ENCODE measurements at places on chromosomes 11 and 22.

DNA sequence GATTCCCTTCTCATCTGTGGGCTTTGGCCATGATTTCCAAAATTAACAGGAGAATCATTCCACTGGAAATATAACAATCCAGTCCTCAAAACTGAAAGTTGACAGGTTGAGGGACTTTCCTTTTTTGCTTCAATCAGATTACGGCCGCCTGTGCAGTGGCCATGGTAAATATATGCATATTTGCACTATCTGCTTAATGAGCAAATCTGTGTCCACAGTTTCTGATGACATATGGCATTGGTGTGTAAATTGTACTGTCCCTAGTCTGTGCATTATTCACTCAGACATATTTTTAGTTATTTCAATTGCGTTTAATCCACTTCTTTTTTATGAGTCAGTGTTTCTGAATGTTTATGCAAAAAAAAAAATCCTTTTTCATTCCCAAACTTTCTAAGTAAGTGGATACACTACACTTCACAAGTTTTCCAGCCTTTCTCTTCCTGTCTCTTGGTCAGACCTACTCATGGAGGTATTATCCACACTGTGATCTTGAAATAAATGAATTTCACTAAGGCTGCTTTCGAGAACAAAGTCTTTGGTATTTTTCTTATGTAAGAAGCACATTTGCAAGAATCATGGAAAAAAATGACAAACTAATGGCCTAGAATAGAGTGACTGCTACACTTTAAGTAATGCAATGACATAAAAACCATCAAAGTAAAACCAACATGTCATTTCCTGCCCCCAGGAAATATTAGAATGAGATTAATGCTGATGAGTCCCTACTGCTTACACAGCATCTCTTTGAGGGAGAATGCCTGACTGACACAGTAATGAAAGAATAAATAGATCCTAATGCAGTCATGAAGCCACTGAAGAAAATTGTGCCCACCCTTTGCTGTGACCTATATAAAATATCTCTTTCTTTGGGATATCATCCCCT lies 76.4 kb upstream of the MTNR1B start:
- DNase-seq: no peak

- no peak for DNase-seq
Observed at GRCh38 chr11:46972821-46973220, 36.3 kb downstream of the CSTPP1 start.

- DNase-seq: no peak
Observed at GRCh38 chr11:31487848-31488247, 21.6 kb downstream of the IMMP1L start.

GRCh38 chr22:49749885-49750510 lies 77.7 kb downstream of the BRD1 start:
- DNase-seq: no peak

DNA sequence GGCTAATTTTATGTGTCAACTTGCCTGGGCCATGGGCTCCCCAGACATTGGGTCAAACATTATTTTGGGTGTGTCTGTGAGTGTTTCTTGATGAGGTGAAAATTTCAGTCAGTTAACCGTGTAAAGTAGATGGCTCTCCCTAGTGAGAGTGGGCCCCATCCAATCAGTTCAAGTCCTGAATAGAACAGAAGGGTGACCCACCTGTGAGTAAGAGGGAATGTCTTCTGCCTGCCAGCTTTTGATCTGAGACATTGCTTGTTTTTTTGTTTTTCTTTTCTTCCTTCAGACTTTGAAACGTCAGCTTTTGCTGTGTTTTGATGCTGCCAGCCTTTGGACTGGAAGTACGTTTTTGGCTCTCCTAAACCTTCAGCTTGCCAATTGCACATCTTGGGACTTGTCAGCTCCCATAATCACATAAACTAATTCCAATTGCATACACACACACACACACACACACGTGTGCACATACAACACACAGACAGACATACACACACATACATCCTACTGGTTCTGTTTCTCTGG lies 300.1 kb downstream of the CNTN5 start:
- DNase-seq: no peak

DNA sequence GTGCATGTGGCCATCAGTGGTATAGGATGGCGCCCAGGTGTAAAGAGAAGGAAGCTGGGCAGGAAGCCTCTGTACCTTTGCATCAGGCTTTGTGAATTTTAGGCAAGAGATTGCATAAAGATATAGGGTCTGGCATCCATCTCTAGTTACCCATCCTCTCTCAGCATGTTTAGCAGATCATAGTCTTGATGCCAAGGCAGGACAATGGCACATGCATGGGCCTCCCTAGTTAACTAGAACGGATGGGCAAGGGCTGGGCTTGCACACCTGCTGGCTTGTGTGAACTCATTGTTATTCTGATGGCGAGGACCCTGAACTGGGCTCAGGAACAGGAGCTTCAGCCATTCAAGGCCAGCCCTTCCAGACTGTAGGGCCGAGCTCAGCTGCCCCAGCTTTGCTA lies 229.2 kb upstream of the NCAM1 start:
- no peak for DNase-seq

- no peak for DNase-seq
Observed at GRCh38 chr11:28400331-28401100, 292.3 kb downstream of the METTL15 start.

DNA sequence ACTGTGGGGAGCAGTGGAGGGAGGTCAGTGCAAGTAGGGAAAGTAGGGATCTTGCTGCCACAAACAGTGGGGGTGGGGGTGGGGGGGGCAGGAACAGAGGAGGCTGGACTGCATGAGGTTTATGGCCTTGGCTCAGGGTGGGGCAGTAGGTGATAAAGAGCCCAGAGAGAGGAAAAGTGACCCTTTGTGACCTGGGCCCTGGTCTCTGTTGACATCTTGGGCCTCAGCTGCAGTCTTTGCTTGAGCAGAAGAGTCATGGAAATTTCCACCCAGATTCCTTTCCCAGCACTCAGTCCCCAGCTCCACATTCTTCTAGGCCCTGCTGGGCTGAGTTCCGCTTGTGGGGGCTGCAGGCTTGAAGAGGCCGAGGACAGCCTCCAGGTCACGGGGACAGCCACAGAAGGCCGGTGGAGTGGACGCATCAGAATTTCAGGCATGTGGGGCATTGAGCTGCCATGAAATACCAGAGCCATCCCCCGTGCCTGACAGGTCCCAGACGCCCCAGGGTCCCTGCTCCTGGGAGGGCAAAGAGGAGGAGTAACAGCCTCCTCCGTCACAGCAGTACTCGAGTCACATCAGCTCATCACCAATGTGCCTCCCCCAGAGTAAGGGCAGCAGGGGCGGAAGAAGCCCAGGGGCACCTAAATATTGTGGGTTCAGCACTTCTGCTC lies 9.7 kb upstream of the MALAT1 start:
- no peak for DNase-seq

GRCh38 chr11:16982256-16982671 lies 31.9 kb downstream of the PLEKHA7 start:
- no peak for DNase-seq

- DNase-seq: no peak
Observed at GRCh38 chr22:26975865-26976264, 318.5 kb downstream of the MIAT start.

- DNase-seq: no peak
Observed at GRCh38 chr11:117371453-117371852, 43.8 kb downstream of the CEP164 start.

- DNase-seq: no peak
Observed at GRCh38 chr11:112050721-112051120, 23.1 kb downstream of the PIH1D2 start.

DNA sequence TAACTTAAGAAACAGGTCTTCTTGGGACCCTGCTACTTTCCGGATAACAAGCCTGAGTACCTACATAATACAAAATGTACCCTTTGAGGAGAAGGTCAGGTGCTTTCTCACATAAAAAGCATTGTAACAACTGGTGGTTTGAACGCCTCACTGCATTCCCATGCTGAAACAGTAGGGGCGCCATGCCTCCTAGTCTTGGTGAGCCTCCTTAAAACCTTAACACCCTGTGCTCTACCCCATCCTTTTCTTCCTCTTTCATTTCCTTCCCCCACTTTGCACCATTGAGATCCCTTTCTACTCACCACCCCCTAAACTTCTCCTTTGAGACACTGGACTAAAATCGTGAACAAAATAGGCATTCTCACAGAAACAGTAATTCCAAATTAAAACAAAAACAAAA lies 729.3 kb downstream of the NTM start:
- DNase-seq: no peak

- DNase-seq: no peak
Observed at GRCh38 chr11:94169516-94169915, 40.9 kb downstream of the PANX1 start.

GRCh38 chr22:19069451-19069850 lies 52.8 kb downstream of the DGCR2 start:
- DNase-seq: no peak

DNA sequence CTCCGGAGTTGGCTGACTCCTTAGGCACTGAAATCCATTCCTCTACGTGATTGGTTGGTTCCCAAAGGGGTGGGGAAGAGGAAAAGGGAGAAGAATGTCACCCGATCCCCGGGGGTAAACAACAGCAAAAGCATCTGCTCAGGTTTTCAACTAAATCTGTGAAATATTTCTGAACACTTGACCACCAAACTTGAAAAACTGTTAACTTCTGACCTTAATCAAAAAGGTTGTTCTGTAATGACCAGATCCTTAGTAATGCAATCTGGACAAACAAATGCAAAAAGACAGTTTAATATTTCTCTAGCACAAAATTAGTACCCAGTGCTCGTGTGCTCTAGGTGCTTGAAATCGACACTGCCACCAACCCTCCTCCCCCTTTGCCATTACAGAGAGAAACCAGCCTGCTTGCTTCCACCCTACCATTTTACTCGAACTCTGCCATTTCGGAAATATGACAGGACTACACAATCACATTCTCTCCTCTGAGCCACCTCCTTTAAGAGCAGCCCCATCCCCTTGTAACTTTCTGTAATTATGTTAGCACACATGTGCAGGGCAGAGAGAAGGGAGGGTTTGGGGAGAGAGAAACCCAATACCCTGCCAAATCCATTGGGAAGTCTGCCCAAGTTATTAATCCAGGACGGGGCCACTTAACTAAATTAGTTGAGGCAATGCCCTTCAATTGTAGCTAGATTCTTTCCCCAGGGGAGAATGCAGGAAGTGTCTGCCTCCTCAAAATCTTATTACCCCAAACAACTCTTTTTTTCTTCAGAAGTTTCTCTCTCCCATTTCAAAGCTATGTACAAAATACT lies 113.8 kb downstream of the RBFOX2 start:
- no peak for DNase-seq

DNA sequence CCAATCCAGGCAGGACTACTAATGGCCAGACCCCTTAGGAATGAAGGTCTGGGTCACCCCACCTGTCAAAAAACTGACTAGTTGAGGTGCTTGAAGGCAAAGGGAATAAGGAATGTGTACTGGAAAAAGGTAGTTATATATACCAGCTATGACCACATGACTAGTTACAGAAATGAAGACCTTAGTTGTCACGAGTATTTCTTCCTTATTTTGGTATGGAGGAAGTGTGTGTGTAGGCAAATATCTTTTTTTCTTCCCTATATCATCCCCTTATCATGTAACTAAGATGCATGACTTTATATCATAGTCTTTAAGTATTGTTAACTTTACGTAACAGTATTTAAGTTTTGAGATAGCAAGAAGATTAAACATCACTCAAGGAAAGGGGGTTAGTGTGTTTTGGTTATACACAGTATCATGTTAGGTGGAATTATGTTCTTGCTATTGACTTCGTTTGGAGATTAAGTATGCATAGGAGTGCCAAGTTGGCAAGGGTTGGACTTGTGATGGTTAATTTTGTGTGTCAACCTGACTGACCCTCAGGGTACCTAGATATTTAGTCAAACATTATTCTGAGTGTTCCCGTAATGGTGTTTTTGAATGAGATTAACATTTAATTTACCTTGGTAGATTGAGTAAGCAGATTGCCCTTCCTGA lies 38.2 kb upstream of the NARS2 start:
- DNase-seq: no peak

GRCh38 chr11:30329150-30329940 lies 6.4 kb downstream of the ARL14EP start:
- no peak for DNase-seq

GRCh38 chr11:72230764-72231365 lies 6.3 kb downstream of the INPPL1 start:
- DNase-seq: no peak

- DNase-seq: no peak
Observed at GRCh38 chr11:95230810-95231126, 234 bp downstream of the SESN3 start.

DNA sequence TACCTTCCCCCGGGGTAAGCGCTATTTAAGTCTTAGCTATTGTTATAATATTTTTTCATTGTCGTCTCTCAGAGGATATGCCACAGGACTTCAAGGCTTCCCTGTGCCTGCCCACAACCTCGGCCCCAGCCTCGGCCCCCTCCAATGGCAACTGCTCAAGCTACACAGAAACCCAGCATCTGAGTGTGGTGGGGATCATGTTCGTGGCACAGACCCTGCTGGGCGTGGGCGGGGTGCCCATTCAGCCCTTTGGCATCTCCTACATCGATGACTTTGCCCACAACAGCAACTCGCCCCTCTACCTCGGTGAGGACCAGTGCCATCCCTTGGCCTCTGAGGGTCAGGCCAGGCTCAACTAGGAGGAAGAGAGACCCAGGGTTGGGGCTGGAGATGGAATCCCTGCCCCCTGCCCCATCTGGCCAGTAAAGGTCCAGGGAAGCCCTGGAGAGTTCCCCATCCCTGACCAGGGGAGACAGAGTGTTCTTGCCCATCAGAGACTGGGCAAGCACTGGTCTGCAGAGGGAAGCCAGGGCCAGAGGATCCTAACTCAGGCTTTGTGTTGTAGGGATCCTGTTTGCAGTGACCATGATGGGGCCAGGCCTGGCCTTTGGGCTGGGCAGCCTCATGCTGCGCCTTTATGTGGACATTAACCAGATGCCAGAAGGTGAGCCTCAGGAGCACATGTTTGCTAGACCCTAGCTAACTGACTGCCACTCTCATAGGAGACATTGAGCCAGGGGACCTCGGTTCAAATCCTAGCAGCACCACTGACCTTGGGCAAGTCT lies 18.4 kb downstream of the SLCO2B1 start:
- no peak for DNase-seq

- DNase-seq: no peak
Observed at GRCh38 chr11:117936973-117937372, 7.8 kb upstream of the TMPRSS13 start.

DNA sequence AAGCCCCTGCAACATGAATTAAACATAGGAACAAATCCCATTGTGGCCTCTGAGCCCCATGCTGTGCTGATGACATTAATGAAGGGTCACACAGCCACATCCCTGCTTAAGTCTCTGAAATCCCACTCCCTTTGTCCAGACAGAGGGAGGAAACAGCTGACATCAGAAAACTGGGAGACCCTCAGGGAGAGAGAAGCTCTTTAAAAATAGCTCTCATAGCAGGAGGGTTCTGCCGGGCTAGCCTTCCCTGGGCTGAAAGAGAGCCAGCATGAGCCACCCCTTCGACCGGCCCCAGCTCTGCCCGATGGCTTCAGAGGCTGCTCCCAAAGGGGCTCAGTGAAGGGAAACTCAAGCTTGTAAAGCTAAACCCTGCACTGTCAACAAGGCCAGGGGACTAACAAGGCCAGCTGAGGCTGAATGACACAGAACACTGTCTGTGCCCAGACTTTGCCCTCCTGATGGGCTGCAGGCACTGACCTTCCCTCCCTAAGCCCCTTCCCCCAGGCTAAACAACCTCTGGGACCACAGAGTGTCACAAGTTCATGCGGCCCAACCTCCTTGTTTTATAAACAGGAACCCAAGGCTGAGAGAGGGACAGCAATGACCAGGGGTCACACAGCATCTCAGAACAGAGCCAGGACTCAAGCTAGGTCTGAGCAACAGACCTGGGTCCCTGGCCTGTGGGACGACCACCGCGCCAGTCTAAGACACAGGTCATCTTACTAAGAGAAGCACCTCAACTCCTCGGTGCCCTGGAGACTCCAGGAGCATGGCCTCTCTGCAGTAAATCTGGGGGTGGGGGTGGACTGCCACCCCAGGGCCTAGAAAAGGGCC lies 163.8 kb downstream of the CHST1 start:
- no peak for DNase-seq

GRCh38 chr22:42967005-42967404 lies 47.9 kb downstream of the PACSIN2 start:
- DNase-seq: no peak
